ENCODE measurements at places on chromosomes 1 and 21. TPM values are rescaled to one million over a fixed set of nuclear protein-coding genes. Genes with fewer than 3 reads are reported as not detected.

C1orf35 gene
- total RNA-seq = 30.7 TPM

SEC16B gene
- 0.92 TPM for total RNA-seq

RPE65 gene
- total RNA-seq = not detected

OR10Z1 gene
- total RNA-seq = not detected

LCA5L gene
- total RNA-seq = 0.64 TPM

GRCh38 chr1:21661886-21662285 is 7.3 kb downstream of the RAP1GAP start:
- no peak for DNase-seq

DNA sequence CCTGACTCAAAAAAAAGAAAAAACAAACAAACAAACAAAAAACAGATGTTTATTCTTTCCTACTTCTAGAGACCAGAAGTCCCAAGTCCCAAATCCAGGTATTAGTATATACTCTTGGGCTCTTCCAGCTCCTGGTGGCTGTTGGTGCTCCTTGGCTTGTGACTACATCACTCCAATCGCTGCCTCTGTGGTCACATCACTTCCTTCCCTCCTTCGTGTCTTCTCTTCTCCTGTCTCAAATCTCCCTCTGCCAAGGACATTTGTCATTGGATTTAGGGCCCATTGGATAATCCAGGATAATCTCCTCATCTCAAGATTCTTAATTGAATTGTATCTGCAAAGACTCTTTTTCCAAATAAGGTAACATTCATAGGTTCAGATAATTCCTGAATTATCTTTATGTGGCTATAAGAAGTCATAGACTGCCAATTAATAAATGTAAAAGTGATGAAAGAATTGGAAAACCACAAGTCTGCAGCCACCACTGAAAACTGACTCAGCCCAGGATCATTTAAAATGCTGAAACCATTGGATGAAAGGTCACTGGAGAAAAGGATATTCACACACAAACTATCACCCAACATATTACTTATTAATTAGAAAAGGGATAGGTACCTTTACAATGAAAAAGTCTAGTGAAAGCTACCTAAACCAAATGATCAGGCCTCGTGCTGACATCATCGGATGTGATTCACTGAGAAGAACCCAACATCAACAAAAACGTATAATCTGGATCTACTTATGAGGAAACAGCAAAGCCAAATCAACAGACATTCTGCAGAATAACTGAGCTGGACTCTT is 67.1 kb downstream of the ZNF281 start:
- no peak for DNase-seq

DNA sequence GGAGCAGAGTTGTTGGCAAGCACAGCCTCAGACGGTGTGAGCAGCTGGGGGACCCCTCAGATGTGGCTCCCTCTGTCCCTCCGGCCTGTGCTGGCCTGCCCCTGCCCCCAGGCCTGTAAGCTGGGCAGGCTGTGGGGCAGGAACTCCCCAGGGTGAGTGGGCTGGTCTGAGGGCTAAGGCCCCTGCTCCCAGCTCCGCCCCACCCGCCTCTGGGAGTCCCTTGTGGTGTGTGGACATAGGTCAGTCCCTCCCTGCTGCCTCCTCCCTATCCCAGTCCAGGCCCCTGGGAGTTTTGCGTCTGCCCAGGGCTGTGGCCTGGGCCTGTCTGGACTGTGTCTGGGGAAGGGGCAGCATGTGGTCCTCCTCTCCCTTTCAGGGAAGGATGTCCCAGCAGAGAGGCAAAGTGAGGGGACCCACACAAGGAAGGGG is 3.6 kb upstream of the VWA1 start:
- peak; percentile 25 for DNase-seq

GRCh38 chr1:97265630-97266029 is 544.0 kb downstream of the PTBP2 start:
- no peak for DNase-seq

DNA sequence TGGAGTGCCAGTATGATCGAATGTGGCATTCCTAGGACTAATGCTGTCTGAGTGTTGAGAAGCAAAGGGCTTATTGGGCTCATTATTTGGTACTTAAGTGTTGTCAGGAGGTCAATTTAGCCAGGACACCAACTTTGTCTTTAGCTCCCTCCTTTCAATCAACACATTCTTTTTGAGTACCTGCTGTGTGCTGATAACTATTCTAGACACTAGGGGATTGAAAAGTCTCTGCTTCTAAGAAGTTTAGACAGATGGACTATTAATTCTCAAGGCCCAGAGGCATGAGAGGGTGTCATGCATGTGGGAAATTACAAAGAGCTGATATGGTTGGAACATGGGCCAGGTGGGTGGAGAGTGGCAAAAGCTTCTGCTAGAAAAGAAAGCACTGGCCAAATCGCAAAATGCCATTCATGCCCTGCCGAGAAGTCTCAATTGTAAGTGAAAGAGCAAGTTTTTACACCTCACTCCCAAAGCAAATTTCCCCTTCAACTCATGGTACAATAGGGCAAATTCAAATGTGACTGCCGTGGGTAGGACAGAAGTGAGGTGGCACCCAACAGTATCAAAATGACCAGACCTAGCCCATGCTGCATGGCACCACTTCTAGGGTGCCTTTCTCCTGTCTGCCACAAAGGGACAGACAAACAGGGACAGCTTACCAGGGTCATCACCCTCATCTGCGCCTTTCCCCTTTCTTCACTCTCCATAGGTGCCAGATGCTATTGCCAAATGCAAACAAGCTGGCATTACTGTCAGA is 53.6 kb upstream of the LAX1 start:
- no peak for DNase-seq

- no peak for DNase-seq
These were observed 102.4 kb downstream of the TGFBR3 start for GRCh38 chr1:91783423-91784170.

DNA sequence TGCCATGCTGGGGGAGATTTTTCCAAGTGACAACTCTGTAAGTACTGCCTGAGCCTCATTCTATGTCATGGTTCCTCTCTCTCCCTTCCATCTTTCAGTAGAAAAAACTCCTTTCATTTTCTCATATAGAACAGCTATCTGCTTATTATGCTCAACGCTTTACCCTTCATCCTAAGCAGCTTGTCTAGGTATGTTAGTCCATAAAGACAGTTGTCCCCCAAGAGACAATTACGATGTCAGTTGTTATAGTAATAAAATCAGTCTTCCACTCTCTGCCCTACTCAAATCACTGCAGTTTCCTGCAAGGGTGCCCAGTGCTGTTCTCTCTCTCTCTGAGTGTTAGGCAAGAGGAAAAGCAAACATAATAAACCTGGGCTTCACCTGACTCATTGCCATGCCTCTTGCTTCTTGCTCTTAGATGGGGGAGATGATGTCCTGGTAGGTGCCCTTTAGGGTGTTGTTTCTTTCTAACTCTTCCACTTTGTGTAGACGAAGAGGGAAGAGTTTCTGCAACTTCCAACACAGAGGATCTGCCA is 59.4 kb downstream of the PAPPA2 start:
- DNase-seq = no peak

DNA sequence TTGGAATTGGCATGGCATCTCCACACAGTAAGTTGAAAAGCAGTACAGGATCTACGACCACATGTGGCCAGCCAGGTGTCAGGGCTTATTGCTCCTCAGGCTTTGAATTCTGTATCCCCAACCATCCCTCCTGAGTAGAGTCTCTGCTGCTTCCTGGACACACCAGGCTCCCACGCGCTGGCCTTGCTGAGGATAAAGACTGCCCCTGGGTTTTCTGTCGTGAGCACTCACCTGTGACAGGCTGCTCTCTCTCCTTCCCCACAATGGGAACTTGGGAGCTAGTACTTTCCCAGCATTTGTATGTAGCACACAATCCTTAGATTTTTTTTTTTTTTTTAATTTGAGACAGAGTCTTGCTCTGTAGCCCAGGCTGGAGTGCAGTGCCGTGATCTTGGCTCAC is 33.6 kb downstream of the PBX1 start:
- DNase-seq = no peak

- DNase-seq = peak; percentile 76
These were observed 48.0 kb upstream of the SLC19A1 start for GRCh38 chr21:45590246-45590725.
